ENCODE measurements at places on chromosomes 3 and 15. TPM values are rescaled to one million over a fixed set of nuclear protein-coding genes. Genes with fewer than 3 reads are reported as not detected.
A peak's percentile ranks its signal among the peaks of the same experiment; 100 is the strongest.

Gene SIAH2
- total RNA-seq: 23.5 TPM

Gene PCLAF
- total RNA-seq: 100 TPM

Gene FEZF2
- total RNA-seq: not detected

GRCh38 chr15:44713006-44713966 is 2.0 kb downstream of the B2M start:
- peak; percentile 52 for DNase-seq

GRCh38 chr15:41337047-41337446 is 4.4 kb downstream of the NUSAP1 start:
- DNase-seq: no peak

GRCh38 chr3:189143771-189144170 is 28.0 kb upstream of the TPRG1 start:
- DNase-seq: no peak

- DNase-seq: no peak
Measured at GRCh38 chr3:197456261-197457091, 99.3 kb downstream of the BDH1 start.

GRCh38 chr3:143266927-143267326 is 147.4 kb downstream of the CHST2 start:
- DNase-seq: peak; percentile 40

DNA sequence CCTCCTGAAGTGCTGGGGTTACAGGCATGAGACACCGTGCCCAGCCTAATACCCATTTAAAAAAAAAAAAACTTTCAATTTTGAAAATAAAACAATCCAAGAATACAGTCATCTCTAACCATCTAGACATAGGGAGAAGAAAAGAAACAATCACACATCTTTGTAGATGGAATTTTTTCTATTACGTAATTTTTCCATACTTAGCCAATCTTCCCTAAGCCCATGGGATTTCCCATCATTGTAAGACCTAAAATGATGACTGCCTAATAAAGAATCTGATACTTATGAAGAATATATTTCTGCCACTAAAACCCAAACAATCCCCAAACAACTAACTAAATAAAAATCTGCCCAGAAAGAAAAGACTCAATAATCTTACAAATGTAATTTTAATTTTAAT is 88.7 kb downstream of the CBLB start:
- no peak for DNase-seq

- DNase-seq: no peak
Measured at GRCh38 chr15:54564166-54564565, 585.9 kb downstream of the UNC13C start.

GRCh38 chr15:56582785-56583184 is 117.8 kb upstream of the MNS1 start:
- DNase-seq: no peak
